ENCODE measurements at places on chromosomes 13 and 19.

DNA sequence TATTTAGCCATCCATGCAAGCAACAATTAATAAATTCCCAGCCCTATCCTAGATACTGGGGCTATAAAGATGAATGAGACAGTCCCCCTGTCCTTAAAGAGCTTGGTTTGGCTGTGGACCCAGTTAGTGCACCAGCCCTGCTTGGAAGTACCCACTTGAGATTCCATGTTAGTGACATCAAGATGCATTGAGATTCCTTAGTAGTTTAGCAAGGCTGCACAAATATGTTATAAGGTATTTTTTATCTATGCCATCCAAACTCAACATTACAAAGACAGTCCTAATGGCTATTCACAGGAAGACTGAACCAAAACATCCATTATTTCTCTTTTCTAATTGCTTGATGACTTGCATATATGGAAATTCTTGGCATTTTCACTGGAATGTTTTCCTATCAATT is 48.8 kb upstream of the RAP2A start:
- DNase-seq = no peak

- DNase-seq = no peak
These were observed 17.4 kb upstream of the SLC39A3 start for GRCh38 chr19:2756921-2757881.

GRCh38 chr19:28454083-28454482 is 758.9 kb downstream of the UQCRFS1 start:
- no peak for DNase-seq

- no peak for DNase-seq
These were observed 120.1 kb upstream of the CSNK1A1L start for GRCh38 chr13:37225414-37226070.

DNA sequence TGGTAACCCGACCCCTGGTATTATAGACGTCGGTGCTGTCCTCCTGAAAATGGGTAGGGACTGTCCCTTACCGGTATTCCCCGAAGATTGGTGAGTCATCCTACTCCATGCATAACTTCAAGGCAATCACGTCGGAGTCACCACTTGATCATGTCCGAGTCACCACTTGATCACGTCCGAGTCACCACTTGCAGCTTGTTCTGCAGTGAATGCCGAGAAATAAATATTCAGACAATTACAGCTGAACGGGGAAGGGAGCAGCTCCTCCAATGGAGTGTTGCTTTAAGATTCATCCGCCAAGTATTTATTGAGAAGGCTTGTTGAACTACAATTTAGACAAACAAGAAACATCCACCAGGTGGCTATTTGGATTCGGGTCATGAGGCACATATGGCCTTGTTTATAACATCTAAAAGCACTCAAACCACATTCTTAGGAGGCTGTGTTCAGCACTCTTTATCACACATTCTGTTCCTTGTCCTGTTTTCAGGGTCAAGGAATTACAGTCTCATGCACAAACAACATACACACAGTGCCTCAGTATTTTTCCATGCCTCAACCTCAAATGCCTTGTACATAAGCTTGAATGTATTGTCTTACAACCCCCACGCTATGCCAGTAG is 43.1 kb downstream of the ZNF726 start:
- no peak for DNase-seq

DNA sequence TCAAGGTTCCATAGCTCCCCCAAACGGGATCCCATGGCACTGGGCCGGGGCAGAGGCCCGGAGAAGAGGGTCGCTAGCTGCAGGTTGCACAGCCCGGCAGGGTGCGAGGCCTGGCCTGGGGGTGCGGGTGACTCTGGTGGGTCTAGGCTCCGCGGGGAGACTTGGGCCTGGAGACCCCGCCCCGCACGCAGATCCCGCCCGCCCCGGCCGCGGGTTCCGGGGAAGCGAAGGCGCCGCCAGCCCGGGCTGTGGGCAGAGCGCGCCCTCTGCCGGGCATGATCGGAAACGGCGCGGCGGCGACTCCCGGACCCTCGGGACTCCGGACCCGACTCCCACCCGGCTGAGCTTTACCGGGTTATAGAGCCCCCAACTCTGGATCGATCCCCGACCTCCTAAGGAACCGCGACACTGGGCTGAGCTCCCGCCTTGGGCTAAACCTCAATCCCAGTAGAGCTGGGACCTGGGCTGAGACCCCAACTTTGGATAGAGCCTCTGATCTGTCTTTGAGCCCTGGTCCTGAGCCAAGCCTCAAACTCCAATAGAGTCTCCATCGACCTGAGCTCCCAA is 3.1 kb upstream of the TNFAIP8L1 start:
- no peak for DNase-seq

GRCh38 chr13:75771818-75772217 is 135.7 kb downstream of the LMO7 start:
- DNase-seq = no peak

DNA sequence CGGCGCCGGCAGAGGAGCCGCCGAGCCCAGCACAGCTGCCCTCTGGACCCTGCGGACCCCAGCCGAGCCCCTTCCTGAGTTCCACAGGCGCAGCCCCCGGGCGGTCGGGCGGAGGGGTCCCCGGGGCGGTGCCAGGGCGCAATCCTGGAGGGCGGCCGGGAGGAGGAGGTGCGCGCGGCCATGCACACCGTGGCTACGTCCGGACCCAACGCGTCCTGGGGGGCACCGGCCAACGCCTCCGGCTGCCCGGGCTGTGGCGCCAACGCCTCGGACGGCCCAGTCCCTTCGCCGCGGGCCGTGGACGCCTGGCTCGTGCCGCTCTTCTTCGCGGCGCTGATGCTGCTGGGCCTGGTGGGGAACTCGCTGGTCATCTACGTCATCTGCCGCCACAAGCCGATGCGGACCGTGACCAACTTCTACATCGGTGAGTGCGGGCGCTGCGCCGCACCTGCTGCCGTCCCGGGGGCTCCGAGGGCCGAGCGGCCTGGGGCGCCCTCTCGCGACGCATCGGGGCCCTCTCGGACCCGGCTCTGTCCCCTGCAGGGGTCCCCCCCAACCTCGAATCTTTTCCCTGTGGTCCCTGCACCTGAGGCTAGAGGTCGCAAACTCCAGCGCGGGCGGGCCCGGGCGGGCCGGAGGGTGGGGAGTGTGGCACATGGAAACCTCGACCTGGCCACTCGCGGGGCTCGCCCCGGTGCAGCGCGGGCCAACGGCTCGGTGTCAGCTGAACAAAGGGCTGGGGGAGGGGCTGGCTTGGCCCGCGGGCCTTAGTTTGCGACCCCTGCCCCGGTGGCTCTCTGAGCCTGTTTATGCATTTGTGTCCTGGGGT is at the start of gene KISS1R:
TSS of gene KISS1R (plus strand) at position 11 of the 829 bp plus-strand sequence. CDS start at position 181, 170 bp downstream.
- no peak for DNase-seq

GRCh38 chr19:33022472-33023116 is 42.1 kb downstream of the RHPN2 start:
- no peak for DNase-seq

DNA sequence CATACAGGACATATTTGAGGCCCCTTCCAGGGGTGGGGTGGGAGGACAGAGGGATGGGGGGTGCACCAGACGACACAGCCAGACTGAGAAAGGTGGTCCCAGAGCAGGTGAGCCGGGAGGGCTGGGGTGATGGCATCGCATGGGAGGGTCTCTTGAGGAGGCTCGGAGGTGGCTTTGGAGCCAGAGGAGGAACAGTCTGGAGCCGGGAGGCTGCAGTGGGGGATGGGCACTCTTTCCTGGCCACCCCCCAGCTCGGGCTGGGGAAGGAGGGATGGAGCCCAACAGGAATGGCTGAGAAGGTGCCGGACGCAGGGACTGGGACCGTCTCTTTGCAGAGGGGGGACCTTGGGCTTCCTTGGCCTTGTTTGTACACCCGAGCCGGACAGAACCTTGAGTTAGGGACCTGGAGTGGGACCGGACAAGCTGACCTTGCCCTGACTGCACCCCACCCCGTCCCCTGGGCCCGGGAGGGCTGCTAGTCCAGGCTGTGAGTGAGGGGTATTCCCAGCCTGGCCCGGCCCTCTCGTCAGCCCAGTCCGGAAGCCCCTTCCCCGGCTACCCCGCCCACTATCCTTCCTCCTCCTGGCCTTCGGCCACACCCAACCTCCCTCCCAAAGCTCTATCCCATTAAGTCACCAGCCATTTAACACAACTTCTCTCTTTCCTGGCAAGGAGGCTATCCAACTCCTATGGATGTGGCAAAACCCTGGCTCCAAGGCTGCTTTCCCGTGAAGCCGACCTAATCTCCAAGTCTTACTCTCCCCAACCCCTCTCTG is 816 bp upstream of the TBXA2R start:
- DNase-seq = no peak

- no peak for DNase-seq
These were observed 185.4 kb downstream of the TUBA3C start for GRCh38 chr13:18996221-18996620.

DNA sequence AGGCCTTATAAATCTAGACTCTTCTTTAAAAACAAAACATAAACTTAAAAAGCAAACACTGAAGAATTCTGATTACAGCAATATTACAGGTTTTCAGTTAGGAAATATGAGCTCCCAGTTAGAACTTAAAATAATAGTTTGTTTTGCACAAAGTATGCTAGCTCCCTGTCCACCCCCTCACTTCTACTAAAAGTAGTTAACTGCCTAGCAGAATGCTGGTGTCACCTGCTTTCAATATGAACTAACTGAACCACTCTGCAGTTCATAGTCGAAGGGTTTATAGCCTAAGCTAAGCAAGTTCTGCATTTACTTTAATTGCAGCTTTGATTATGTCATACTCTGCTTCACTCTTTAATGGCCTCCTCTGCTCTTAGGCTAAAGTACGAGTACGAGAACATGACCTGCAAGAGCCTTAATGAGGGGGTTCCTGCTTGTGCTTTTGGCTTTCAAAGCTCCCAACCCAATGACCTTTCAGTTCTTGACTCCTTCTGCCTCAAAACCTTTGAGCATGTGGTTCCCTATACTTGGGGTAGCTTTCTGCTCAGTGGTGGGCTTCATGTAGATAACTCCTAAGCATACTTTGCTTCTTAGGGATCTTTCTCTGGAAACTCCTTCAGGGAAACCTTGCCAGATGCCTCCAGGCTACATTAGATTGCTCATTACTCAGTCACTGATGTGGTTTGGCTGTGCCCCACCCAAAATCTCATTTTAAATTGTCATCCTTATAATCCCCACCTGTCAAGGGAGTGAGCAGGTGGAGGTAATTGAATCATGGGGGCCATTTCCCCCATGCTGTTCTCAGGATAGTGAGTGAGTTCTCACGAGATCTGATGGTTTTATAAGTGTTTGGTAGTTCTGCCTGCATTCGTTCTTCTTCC is 278.9 kb upstream of the ARGLU1 start:
- DNase-seq = no peak

GRCh38 chr19:45428384-45429231 is 4.9 kb upstream of the ERCC1 start:
- no peak for DNase-seq

DNA sequence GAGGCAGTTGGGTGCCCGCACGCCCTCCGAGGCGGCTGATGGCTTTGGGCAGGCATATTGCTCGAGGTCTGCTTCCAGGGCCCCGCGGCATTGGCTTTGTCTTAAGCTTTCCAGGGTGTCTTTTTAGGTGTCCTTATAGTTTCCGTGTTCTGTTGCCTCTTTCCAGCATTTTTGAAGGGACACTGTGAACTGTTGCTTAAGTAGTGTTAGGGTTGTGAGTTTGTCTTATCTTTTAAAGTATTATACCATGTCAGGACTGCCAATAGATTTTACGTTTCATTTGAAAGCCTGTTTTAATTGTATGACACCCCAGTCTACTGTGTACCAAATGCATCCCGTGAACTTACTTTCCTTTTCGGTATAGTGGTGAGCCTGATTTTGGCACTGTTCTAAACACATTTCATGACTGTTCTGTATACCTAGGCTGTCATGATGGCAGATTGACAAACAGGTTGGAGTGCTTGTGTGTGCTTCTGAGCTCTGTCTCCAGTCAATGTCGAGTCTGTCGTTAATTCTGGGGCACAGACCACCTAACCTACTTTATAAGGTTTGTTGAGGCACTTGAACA is 656 bp downstream of the PCCA start:
- DNase-seq = no peak

- DNase-seq = no peak
These were observed 533.2 kb upstream of the PCDH9 start for GRCh38 chr13:67763384-67763783.

GRCh38 chr19:42081584-42082203 is 5.7 kb downstream of the ZNF574 start:
- DNase-seq = no peak

GRCh38 chr19:21850656-21851255 is 14.8 kb upstream of the ZNF43 start:
- no peak for DNase-seq

DNA sequence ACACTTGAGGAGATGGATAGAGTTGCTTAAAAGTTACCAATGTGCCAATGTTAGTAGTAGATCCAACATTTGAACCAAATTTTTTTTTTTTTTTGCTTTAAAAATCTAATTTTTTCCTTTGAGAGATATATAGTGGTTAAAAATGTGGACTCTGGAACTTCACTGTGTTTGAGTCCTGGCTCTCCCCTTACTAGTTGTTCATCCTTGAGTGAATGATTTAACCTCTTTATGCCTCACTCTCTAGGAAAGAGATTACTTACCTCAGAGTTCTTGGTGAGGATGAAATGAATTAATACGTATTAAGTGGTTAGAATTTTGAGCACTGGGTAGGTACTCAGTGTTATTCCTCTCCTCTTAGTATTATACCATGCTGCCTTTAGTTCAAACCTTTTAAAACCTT is 24.3 kb downstream of the PDS5B start:
- DNase-seq = no peak

All from DMS153 (cell line).